ENCODE measurements at places on chromosomes 5 and 9.

- DNase-seq = no peak
These were observed 42.4 kb upstream of the TJP2 start for GRCh38 chr9:69131682-69132081.

DNA sequence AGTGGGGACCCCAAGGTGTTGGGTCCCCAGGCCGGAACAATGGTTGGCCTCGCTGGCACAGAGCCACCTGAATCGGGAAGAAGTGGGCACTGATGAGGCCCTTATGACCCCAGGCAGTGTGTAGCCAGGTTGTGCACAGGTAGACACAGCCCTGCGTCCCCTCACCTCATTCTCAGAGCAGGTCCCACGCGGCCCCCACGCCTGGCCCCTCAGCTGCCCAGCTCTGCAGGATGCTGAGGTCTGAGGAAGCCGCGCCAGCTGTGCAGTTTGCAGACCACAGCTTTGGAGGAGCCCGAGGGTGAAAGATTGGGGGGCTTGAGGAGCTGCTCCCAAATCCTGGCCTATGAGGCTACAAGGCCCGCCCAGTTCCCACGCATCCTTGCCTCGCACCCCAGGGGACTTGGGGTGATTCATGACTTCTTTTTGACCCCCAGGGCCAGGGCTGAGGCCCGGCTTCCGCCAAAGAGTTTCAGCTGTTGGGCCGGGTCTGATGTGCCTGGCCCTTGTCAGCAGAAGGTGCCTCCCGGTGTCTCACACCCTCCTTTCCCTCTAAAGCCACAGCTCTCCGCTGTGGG, 87.8 kb upstream of the PHYKPL start:
- DNase-seq = no peak

- DNase-seq = no peak
These were observed 593.6 kb downstream of the MTRR start for GRCh38 chr5:8462565-8462964.

DNA sequence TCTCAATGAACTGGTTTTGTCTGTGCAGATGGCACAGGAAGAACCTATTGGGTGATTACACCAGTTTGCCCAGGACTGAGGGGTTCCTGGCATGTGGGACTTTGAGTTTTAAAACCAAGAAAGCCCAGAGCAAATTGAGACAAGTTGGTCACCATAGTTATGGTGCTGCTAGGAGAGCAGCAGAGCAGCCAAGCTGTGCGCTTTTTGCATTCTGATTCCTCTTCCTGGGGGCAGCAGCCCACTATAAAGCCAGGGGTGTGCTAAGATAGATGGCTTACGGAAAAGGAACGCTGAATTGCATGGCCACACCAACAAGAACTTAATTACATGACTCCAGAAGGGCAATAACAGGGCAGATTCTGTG, 49.7 kb downstream of the TIMD4 start:
- no peak for DNase-seq

DNA sequence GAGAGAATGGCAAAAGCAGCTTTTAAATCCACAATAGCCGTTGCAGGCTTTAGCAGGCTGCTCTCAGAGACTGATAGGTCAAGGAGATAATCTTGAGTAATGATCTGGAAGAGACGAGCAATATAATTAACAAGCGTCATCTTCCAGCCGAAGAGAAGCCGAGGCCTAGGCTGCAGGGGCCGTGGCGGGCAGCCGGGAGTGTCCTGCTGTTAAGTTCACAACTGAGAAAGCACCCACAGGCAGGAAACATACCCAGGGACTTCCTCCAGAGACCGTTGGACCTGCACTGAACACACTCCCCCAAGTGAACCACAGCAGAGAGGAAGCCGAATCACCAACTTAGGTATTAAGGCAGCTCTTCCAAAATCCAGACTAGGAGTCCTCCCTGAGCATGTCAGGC, 182.3 kb downstream of the IRX2 start:
- DNase-seq = no peak

DNA sequence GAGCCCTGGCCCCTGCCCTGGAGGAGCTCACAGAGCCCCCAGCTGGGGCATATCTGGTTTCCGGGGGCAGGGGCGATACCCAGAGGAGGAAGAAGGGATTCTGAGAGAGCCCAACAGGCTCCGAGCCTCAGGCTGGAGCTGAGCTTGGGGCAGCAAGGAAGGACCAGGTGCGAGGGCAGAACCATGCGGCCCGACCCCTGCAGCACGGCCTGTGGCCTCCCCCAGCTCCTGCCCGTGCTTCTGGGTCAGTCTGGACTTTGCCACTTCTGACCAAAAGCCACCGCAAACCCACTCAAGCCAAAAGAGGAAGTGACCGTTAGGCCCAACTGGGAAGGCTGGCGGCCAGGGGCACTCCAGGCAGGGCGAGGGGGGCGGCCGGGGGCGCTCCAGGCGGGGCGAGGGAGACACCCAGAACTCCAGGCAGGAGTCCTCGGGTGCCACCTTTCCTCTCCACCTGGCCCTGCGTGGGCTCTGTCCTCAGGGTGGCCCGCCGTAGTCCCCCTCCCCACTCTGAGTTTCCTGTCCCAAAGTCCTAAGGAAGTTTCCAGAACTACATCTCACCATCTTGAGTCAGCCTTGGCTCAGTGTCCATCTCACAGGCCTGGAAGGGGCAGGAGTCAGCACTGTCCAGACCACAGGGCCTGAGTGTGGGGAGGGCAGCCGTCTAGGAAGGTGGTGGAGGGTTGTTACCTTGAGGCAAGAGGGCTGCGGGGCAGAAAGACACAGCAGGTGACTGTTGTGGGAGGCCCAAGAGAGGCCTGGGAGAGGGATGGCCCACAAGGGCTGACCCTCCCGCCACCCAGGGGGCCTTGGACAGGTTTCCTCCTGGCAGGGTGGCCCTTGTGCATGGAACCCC, 946 bp upstream of the LTC4S start:
- no peak for DNase-seq

All from stimulated activated CD4-positive, alpha-beta T cell treated with anti-CD3 and anti-CD28 coated beads, TNF-alpha, amount 100 ng/mL, for 48 hours (primary cell).